ENCODE measurements at places on chromosomes 5 and 9.
A peak's percentile ranks its signal among the peaks of the same experiment; 100 is the strongest.

- no peak for DNase-seq
These were observed 79.8 kb downstream of the MAT2B start for GRCh38 chr5:163585206-163585605.

- no peak for DNase-seq
These were observed 122.9 kb downstream of the BASP1 start for GRCh38 chr5:17340379-17340778.

GRCh38 chr9:27549196-27549755 is 19.7 kb upstream of the MOB3B start:
- no peak for DNase-seq

GRCh38 chr5:110852053-110852452 is 113.2 kb downstream of the SLC25A46 start:
- no peak for DNase-seq

- DNase-seq, result no peak
These were observed 1.3 kb upstream of the VDAC1 start for GRCh38 chr5:134006115-134006514.

DNA sequence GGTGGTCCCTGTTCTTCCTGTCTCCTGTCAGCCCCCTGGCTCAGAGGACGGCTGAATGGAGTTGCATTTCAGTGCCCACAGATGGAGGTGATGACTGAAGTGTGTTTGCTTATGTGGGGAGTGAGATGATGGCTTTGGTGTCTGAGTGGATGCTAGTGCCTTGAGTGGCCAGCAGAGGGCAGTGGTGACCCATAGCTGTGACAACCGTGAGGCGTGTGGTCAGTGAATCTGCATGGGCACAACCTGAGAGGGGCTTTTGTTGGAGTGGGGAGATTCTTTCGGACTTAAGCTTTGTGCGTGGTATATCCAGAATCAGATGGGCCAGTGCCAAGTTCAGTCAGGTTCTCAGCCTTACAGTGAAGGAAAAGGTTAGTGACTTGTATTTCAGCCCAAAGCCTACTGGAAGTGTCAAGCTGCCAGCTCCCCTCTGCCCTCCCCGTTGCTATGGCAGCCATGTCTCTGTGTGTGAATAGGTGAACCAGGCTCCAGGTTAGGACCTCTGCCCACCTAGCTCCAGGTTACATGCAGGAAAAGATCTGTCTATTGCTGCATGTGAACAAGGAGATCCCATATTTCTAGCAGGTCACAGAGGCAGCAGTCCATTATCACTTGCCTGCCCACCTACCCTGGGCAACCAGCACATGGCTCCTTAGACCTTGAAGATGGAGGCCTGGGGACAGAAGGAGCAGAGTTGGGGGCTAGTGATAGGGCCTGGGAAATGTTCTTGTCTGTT is 14.7 kb upstream of the CXXC5 start:
- DNase-seq, result peak; percentile 61

- no peak for DNase-seq
These were observed 99.6 kb downstream of the ASTN2 start for GRCh38 chr9:117315236-117315635.

DNA sequence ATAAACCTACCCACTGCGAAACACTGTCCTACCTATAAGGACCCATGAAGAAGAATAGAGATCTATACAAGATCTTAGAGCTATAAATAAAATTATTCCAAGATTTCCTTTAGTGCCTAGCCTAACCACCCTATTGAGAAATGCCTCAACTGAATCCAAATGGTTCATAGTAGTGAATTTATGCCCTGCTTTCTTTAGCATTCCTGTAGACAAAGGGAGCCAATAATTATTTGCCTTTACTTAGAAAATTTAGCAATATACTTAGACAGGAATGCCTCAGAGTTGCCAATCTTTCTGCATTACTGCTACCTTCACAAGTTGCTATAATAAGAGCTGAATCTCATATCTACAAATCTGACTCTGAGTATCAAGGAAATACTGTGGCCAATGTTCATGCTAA is 62.6 kb downstream of the PUM3 start:
- no peak for DNase-seq

GRCh38 chr5:264338-264737 is 7.1 kb upstream of the PDCD6 start:
- no peak for DNase-seq

GRCh38 chr5:76717222-76718083 is 1.5 kb downstream of the F2R start:
- DNase-seq, result no peak

- DNase-seq, result no peak
These were observed 366.4 kb downstream of the PSAT1 start for GRCh38 chr9:78663369-78663768.

- no peak for DNase-seq
These were observed 12.2 kb downstream of the KLHL9 start for GRCh38 chr9:21322911-21323461.

DNA sequence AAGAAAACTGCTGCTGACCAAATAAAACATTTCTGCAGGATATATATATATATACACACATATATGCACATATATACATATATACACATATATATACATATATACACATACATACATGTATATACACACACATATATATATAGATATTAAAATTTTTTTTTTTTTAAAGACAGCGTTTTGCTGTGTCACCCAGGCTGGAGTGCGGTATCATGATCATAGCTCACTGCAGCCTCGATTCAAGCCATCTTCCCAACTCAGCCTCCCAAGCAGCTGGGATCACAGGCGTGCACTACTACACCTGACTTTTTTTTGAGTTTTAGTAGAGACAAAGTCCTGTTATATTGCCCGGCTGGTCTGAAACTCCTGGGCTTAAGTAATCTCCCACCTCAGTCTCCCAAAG is 2.7 kb downstream of the MRPL22 start:
- DNase-seq, result no peak

DNA sequence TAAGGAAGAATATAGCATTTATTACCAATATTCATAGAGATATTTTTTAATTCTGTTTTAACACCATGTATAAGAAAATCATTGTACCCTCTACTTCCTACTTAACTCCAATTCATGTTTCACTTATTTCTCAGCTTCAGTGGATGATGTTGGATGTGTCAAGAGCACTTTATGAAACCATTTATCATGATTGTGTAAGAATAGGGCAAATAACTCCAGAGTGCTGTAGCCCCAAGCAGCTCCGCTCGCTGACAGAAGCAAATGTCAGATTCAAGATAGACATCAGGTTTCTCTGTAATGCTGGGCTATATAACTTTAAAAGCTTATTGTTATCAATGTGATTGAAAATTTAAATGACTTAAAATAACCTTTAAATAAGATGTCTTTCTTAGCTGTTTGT is 50.4 kb downstream of the MAST4 start:
- no peak for DNase-seq

- DNase-seq, result no peak
These were observed 11.8 kb downstream of the RMI1 start for GRCh38 chr9:83992407-83992806.

DNA sequence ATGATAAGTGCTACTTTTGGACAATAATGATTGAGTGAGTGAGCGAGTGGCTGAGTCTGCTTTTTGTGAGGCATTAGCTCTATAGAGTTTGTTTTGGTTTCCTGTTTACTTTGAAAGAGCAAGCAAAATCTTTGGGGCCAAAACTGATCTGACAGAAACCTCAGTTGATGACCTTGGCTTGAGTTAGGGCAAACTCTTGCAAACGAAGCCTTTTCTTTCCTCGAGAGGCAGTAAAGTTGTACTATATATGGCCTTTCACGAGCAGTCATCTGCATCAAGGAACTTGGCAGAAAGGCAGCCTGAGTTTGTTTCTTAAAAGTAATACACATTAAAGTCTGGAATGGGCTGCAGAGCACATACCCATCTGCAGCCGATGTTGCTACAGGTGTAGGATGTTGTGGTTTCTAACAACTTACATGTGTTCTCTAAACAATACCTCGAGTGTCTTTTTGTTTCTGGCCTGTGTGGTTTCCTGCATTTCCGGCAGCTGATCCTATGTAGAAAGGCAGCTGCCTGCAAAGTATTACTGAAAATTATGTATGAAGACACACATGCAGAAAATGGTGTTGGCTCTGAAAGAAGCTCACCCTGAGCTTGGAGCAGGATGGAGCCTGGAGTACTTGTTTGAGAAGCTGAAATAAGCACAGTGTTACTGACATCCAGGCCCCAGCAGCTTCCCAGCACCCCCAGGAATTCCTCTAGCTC is 60.8 kb downstream of the FOXD1 start:
- DNase-seq, result no peak

- DNase-seq, result no peak
These were observed 20.0 kb upstream of the TEK start for GRCh38 chr9:27088981-27089380.
